ENCODE measurements at places on chromosomes 16 and 17. TPM values are rescaled to one million over a fixed set of nuclear protein-coding genes. Genes with fewer than 3 reads are reported as not detected.

Gene CACNG5
- total RNA-seq, result not detected

Gene MATCAP1
- 9.2 TPM for total RNA-seq

Gene NBR1
- 52.2 TPM for total RNA-seq

Gene ASPHD1
- total RNA-seq, result 5.0 TPM

Gene TVP23A
- total RNA-seq, result not detected

Gene ZNF830
- 12.8 TPM for total RNA-seq

Gene BFAR
- 118 TPM for total RNA-seq

Gene PIRT
- not detected for total RNA-seq

Gene PRSS33
- not detected for total RNA-seq

Gene TNP2
- total RNA-seq, result not detected

Gene KRTAP16-1
- total RNA-seq, result not detected

Gene MYL11
- total RNA-seq, result not detected

Gene GRN
- 511 TPM for total RNA-seq

Gene BICDL2
- total RNA-seq, result 0.23 TPM

Gene CAMKK1
- 2.4 TPM for total RNA-seq

Gene CES5A
- total RNA-seq, result not detected

Gene HS3ST2
- 2.3 TPM for total RNA-seq

Gene SLC12A3
- total RNA-seq, result not detected

Gene TSPOAP1
- total RNA-seq, result not detected

Gene DLX4
- total RNA-seq, result 0.23 TPM

Gene CCDC200
- total RNA-seq, result not detected

Gene CCDC102A
- 6.9 TPM for total RNA-seq

Gene CDH1
- total RNA-seq, result 120 TPM

Gene TSPAN10
- total RNA-seq, result 0.49 TPM

Gene COX11
- total RNA-seq, result 52.0 TPM

Gene ELAC2
- total RNA-seq, result 57.6 TPM

Gene TBC1D3B
- not detected for total RNA-seq

Gene TRAPPC2L
- total RNA-seq, result 33.3 TPM

Gene ALOX12B
- total RNA-seq, result 0.15 TPM

Gene NLRC5
- 1.5 TPM for total RNA-seq

Gene GDPD1
- 1.5 TPM for total RNA-seq

Gene TMC5
- not detected for total RNA-seq

Gene CD68
- 23.4 TPM for total RNA-seq

Gene KRTAP9-4
- not detected for total RNA-seq

Gene TIGD7
- 0.78 TPM for total RNA-seq

Gene TERB1
- not detected for total RNA-seq

Gene CBX2
- 5.3 TPM for total RNA-seq

Gene MAPT
- total RNA-seq, result 0.23 TPM

Gene MAF
- total RNA-seq, result 9.8 TPM

Gene SLC5A10
- total RNA-seq, result not detected

Gene CRHR1
- not detected for total RNA-seq

Gene KRTAP3-2
- not detected for total RNA-seq

Gene KRT25
- total RNA-seq, result not detected

Gene HOXB1
- not detected for total RNA-seq

Gene CEP112
- 4.9 TPM for total RNA-seq

Gene PLLP
- 12.4 TPM for total RNA-seq

Gene MIEN1
- total RNA-seq, result 45.8 TPM
